ENCODE measurements at places on chromosomes 4 and X.

GRCh38 chr4:54315561-54316538, 86.8 kb downstream of the PDGFRA start:
- DNase-seq: no peak

DNA sequence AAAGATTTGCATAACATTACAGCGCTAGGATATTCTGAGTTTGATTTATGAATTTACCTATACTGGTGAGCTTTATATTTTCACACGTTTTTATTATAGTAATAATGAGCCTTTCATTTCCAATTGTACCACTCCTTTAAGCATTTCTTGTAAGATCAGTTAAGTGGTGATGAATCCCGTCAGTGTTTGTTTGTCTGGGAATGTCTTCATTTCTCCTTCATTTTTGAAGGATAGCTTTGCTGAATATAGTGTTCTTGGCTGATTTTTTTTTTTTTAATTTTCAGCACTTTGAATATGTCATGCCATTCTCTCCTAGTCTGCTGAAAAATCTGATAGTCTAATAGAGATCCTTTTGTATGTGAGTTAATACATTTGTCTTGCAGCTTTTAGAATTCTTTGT, 70.1 kb downstream of the IL15 start:
- no peak for DNase-seq

DNA sequence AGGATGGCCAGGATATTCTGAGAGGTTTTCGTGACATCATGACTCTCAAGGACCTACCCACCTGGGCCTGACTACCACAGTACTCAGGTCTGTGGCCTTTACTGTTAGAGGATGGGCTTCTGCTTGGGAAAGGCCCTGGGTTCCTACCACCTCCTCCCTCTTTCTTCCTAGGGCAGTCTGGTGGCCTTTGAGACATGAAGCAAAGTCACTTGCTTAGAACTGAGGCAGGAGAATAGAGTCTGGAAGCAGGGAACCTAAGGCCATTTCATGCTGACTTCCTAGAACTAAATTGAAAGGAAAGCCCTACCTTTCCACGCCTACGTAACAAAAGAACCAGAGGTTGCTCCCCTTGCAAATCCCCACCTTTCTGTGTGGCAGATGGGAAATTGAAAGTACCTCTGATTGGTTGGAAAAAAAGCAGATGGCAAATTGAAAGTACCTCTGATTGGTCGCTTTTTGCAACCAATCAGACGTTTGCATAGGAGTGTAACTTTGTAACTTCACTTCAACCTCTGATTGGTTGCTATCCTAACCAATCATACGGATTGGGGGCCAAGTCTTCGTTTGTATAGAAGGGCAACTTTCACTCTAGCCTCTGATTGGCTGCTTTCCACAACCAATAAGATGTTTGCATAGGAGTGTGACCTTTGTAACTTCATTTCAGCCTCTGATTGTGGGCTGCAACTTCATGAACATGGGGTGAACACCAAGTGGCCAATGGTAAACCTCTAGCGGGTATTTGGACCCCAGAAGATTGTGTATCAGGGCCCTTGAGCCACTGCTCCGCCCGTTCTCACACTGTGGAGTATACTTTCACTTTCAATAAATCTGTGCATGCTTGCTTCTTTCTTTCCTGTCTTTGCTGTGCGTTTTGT, 9.9 kb upstream of the AKAP14 start:
- DNase-seq: no peak

DNA sequence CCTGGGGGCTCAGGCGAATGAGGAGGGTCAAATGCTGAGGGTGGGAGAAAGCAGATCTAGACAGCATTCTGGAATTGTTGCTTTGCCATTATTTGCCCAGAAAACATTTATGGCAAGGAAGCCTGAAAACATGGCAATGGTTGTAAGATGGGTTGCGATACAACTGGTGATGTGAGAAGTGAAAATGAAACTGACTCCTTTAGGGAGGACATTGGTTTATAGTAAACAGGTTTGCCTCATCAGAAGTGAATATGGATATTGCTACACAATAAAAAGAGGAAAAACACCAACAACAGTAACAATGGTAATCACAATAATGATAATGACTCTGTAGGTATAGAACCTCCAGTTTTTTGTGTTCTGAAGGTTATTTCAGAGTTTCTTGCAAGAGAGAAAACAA, 107.0 kb upstream of the TBC1D9 start:
- no peak for DNase-seq

DNA sequence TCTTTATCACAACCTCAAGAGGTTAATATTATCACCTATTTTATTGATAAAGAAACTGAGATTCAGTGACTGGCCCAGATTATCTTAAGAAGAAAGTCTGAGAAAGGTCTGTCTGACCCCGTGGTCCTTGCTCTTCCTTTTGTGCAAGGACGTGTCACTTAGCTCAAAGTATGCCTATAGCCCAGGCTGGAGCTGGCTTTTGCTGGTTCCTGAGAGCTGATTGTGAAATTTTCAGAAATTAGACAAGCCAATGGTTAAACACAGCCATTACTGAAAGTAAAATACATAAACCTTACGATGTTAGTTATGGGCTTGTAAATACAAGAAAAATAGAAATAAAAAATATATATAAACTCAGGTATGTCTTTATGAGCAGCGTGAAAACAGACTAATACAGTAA, 70.1 kb downstream of the CHRNA9 start:
- no peak for DNase-seq

- no peak for DNase-seq
These were observed 448.7 kb downstream of the MID1IP1 start for GRCh38 chrX:39249999-39250398.

Measured in NCI-H1436 treated with DMSO at 0.1 percent for 48 hours (cell line).